ENCODE measurements at places on chromosomes 1 and 21.

DNA sequence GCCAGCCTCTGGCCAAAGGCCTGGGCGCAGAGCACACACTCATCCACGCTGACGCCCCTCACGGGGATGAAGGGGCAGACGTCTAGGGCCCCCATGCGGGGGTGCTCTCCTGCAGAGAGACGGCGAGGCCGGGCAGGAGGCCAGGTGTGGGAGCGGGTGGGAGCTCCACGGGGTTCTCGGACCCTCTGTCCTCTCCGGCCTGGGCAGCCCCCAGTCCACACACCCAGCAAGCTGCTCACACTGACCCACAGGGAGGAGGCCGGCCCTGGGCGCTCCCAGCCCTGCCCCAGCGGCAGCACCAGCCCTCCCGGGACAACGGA, 2.5 kb downstream of the FTCD start:
- no peak for DNase-seq

DNA sequence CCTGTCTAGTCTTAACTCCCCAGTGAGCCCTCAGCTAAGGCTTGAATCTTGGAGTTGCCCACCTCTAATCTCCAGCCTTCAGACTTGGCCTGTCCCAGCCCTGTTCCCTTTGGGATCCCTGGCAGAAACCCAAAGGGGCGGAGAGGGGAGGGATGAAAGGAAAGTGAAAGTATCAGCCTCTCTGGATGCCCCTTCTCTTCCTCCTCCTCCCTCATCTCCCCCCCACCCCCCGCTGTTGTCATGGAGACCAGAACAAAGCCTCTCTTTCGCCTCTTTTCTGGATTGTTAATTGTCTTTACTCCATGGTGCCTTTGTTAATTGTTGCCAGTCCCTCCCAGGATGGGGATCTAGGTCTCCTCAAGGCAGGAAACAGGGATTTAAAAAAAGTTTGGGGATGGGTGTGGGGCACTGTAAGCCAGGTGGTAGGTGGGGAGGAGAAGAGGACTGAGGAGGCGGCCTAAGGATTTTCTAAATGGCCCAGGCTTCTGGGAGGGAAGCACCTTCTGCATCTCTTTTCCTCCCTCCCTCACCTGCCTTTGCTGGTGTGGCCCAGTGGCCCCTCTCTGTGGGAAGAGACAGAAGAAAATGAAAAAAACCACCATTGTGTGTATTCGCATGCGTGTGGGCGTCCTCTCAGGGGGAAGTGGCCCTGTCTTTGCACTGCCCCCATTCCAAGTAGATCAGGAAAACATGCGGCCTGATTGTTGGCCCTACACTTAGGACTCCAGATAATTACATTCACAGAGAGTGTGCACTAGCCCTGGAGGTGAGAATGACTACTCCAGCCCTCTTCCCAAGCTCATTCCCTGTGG, 7.5 kb upstream of the SOX13 start:
- no peak for DNase-seq

GRCh38 chr1:223129229-223129901, 13.7 kb downstream of the TLR5 start:
- DNase-seq = peak; percentile 33

GRCh38 chr1:159938211-159938852, 7.1 kb downstream of the IGSF9 start:
- no peak for DNase-seq

DNA sequence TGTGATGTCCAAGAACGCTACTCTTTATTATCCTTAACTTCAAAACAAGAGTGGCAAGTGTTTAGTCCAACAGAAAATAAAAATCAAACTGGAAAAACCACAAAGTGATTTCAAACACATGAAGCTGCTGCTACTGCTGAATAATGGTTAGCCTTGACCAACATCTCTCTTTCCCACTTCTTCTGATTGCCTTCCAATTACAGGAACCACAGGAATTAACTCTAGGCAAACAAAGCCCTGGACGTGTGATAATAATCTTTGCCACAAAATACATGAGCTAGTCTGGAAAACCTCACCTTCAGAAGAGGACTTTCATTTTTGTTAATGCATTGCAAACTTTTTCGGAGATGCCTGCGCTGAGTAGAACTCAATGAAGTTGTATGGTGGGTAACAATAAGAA, 48.6 kb upstream of the COL11A1 start:
- DNase-seq = no peak

GRCh38 chr1:245469734-245470133, 314.9 kb downstream of the KIF26B start:
- DNase-seq = no peak

DNA sequence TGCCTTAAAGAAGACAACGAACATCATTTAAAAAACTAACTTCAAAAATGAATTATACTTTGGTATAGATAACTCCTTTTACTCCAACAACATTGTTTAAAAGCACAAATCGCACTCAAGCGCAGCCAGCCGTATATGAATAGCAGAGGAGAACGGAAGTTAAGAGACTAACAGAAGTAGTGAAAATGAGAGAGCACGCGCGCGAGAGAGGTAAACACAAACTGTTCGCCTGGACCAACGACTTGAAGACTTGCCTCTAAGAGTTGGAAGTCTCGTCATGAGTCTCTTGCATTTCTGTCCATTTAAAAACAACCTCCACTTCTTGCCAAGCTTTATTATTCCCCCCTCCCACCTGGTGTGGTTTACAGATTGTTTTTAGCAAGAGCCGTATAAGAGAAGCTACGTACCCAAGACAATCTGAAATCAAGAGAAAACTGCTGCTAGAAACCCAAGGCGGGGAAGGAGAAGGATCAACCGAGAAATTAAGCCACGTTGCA, 479 bp downstream of the SELENOF start:
- DNase-seq = no peak

DNA sequence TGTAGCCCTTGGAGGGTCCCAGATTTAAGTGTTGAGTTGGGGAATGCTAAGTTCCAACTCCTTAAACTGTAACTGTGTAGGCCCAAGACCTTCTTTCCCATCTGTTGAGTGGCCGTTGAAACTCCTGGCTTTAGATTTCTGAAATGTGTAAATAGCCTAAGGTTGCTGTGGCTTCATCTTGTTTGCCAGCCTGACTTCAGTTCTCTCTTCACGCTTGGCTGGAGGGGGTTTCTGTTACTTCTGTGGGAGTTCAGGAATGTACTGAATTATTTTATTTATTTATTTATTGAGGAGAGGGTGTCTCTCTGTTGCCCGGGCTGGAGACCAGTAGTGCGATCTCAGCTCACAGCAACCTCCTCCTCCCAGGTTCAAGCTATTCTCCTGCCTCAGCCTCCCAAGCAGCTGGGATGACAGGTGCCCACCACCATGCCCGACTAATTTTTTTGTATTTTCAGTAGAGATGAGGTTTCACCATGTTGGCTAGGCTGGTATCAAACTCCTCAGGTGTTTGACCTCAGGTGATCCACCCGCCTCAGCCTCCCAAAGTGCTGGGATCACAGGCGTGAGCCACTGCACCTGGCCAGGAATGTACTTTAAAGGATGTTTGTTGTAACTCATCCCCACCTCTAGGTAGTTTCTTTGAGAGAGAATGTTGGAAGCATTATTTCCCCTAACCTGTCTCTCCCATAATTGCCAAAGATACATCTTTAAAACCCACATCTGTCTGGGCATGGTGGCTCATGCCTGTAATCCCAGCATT, 5.9 kb downstream of the TTC39A start:
- no peak for DNase-seq

DNA sequence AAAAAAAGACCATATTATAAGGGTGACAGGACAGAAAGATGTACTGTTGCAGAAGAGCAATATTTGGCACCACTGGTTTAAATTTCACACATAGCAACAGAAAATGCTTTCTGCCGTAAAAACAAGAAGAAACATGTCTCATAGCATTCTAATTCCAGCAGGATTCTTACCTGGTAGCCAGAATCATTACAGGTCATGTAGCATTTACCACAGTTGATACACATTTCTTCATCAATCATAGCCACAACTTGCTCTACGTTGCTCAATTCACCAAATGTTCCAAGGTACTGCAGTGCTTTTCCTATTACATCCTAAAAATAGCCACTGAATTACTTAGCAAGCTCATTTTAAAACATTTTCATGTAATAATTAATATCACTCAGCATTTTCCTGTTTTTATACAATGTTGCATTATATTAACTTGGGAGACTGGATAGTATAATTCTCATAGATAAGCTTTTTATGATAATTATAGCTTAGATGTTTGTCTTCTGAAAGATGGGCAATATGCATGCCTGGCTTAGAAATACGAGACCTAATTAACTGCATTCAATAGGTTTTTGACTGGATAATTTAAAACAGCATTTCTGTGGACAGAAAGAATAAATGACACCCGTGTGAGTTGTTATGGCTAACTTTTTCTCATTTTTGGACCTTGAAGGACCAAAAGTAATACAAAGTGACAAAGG, 360.7 kb downstream of the PTBP2 start:
- DNase-seq = no peak

DNA sequence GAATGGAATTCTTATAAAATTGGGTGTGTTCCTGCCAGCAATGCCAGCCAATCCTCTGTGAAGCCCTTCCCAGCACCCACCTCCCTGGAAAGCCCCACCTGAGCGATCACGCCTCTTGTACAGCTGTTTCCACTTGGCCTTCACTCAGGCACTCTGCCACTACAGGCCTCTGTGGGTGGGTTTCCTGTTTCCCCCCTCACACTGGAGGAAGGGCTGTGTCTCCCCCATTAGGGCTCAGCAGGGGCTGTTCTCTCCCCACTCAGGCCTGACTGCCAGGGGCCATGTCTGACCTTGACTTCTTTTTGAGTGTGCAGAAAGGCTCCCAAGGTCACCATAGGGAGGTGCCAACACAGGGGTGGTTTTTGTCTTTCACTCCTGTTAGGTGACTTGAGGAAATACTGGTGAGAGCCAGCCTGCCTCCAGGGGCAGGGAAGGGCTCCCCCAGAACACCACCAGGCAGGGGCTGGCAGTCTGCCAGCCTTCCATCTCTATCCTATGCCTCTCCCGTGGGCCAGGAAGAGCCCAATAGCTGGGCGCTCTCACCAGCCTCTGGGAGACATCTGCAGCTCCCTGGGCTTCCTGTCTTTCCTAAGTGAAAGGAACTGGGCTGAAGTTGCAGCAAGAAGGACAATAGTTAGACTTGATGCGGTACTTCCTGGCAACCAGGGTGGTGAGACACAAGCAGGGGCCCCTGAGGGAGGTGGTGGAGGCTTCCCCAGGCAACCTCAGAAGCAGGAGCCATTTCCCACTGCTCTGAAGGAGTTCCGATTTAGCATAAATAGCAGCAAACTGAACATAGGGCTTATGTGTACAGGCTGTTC, 49.1 kb downstream of the ELK4 start:
- no peak for DNase-seq

- DNase-seq = no peak
Observed at GRCh38 chr1:67608661-67609576, 76.1 kb upstream of the GADD45A start.

GRCh38 chr1:165345502-165345901, 11.0 kb downstream of the LMX1A start:
- DNase-seq = no peak

GRCh38 chr1:76292418-76293184, 218.1 kb downstream of the ST6GALNAC3 start:
- DNase-seq = no peak

- DNase-seq = peak; percentile 86
Observed at GRCh38 chr1:72481420-72481970, 199.2 kb upstream of the NEGR1 start.

DNA sequence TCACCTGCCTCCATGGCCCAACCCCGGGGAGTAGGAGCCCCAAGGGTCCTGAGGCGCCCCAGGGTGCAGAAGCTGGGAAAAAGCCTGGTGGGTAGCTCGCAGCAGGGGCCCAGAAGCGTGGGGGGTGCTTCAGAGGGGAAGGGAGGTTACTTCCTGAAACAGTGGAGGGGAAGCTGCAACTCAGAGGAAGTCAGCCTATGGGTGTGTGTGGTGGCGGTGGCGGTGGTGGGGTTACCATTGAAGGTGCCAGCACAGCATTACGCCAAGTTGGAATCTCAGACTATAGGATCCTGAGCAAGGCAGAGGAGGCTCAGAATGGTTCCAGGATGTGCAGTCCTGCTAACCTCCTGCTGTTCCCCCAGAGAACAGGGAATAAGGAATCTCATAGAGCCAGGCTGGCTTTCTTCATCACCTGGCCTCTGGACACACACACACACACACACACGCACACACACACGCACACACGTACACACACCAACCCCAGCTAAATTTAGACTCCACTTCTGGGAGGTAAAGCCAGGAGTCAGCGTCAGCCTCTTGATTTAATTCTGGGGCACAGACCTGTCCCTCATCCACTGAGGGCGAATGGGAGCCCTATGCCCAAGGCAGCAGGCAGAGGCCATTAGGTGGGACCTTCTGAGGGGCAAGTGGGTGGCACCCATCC, 1.3 kb downstream of the DENND4B start:
- no peak for DNase-seq

DNA sequence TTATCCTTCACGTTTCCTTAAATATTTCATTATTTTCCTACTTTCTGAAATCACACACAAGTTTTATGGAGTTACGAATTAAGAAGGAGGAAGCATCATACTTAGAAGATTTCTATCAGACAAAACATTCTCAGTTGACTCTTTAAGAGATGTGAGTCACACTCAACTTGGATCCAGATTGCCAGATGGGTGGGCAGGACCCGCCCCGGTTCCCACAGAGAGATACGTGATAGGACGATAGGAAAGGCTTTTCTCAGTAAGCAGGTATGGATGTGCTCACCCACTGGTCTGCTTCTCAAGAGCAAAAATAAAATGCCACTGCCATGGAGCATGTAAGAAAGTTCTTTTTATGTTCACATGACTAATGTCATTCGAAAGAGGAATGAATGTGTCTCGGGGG, 392.6 kb downstream of the MRPL39 start:
- no peak for DNase-seq

GRCh38 chr21:34510148-34511142, 1.6 kb downstream of the KCNE1 start:
- no peak for DNase-seq

GRCh38 chr21:45048026-45048698, 26.2 kb upstream of the ADARB1 start:
- DNase-seq = no peak

DNA sequence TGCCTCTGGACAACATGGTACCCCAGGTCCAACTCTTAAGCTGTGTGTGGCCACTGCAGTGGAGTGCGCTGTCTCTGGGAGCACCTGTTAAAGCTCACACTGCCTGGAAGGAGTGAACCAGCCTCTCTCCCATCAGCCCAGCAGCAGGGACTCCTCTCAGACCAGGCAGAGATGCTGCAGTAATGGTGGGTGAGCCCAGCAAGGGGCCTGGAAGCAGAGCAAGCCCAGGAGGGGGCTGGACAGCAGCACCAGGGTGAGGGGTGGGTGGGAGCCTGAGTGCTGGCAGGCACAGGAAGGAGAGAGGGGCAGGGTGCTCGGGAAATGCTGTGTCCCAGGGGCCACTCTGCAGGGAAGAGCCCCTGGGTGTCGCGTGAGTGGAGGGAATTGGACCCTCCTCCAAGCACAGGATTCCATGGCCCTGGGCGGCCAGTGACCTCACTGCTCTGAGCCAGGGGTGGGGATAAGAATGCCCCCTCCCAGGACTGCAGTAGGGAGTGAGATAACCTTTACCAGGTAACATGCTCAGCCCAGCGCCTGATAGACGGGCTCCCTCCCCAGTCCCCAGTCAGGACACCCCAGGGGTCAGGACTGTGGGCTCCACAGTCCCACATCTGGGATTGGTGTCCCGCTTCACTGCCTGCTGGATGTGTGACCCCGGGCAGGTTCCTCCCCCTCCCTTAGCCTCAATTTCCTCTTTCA, 313.1 kb downstream of the MATN1 start:
- DNase-seq = no peak

- DNase-seq = no peak
Observed at GRCh38 chr1:204115116-204115515, 36.7 kb downstream of the ETNK2 start.

GRCh38 chr1:65527707-65528503, 107.4 kb downstream of the LEPR start:
- DNase-seq = no peak

- DNase-seq = no peak
Observed at GRCh38 chr1:64527165-64527564, 57.2 kb downstream of the CACHD1 start.

GRCh38 chr1:226672339-226672762, 66.7 kb downstream of the ITPKB start:
- no peak for DNase-seq

Measured in SHP77 treated with DMSO at 0.1 percent for 48 hours (cell line).